ENCODE measurements at places on chromosomes 1 and 21.

DNA sequence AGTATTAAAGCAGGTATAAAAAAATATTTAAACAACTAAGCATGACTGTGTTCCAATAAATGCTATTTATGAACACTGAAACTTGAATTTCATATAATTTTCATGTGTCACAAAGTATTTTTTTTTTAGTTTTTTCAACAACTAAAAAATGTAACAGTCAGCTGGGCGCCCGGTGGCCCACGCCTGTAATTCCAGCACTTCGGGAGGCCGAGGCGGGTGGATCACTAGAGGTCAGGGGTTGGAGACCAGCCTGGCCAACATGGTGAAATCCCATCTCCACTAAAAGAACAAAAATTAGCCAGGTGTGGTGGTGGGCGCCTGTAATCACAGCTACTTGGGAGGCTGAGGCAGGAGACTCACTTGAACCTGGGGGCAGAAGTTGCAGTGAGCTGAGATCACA is 42.4 kb downstream of the RWDD3 start:
- DNase-seq: no peak

DNA sequence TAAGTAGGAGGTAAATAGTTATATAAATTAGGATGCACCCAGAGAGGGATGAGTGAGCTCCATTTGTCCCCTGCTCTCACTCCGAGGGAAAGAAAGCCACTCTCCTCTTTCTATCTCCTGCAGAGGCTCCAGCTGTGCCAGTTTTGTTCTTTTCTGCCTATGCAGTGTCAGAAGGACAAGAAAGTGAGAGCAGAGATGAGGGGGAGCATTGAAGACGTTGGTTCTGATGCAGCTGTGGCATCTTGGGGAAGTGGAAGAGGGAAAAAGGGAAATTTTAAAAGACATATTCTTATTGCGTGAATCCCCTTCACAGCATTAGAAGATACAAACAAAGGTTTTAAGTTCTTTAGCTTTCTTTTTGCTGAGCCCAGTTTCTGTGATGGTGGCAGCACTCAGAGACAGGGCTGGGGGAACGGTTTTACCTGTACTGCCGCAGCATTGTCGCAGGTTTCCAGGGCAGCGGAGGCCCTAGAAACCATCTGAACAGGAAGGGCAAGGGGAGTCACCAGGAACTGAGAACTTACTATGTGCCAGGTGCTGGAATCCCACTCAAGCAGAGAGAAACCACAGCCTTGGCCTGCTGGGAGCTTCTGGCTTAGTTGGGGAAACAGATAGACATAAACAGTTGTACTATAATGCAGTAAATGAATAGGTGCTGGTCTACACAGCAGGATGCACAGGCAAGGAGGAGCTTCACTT is 44.9 kb upstream of the USP24 start:
- no peak for DNase-seq

DNA sequence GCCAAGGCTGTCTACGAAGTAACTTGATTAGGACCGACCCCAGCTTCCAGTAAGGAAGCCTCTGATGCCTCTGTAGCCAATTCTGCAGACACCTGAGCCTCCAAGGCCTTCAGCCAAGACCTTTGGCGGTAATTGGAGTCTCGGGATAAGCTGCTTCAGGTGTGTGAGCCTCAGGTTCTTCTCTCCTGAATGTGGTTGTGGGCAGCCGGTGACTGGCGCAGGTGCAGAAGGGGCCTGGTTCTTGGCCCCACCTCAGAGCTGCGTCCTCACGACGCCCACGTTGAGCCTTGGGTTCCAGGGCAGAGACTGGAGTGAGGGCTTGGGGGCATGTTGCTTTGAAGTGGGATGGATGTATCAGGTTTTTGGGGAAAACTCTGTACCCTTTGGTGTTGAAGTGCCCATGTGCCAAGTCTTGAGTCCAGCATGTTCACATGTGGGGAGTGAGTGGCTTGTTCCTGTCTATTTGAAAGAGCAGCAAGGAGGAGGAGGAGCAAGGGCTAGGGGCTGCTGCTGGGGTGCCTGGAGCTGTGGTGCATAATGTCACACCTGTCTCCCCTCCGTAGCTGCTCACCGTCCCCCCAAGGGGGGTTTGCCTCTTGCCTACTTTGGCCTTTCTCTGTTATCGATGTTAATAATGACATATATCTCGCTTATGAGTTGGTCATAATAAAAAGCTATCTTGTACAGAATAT is 1.4 kb downstream of the PSEN2 start:
- no peak for DNase-seq

GRCh38 chr1:31781756-31782371 is 17.7 kb upstream of the ADGRB2 start:
- DNase-seq: no peak
